ENCODE measurements at places on chromosomes 11 and 22.

DNA sequence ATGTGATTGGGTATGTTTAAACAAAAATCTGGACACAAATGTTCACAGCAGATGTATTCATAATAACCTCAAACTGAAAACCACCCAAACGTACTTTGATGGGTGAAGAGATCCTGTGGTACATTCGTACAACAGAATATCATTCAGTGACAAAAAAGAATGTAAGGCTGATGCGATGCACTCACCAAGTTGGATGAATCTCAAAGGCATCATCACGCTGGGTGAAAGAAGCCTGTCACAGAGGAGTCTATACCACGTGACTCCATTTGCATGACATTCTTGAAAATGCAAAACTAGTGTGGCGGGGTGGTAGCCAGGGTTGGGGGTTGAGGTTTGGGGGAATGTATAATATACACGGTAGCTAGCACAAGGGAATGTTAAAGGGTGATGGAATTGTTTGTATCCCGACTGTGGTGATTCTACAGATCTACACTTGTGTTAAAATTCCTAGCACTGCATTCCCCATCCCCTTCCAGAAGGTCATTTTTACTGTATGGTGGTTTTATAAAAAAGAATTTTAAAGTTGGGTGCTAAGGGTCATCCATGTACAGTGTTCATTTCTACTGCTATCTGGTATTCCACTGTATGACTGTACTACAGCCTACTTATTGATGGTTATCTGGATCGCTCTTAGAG lies 35.0 kb upstream of the SLC25A1 start:
- DNase-seq: no peak

- no peak for DNase-seq
Measured at GRCh38 chr11:28673691-28674432, 565.7 kb downstream of the METTL15 start.

DNA sequence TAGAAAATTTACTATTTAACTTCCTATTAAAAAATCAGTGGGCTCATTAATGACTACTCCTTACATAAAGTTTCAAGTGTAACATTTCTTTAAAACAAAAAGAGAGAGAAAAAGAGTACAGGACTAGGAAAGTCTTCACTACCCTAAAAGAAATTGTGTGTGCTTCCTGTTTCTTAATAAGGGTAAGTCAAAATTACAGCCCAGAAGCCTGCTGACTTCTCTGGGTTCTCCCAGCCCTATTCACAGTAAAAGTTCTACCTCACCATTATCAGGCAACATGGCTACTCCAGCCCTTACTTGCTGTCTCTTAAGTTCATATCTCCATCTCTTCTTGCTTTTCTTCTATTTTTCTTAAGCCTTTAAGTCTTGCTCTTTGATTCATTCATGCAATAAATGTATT lies 20.3 kb upstream of the ZC3H12C start:
- DNase-seq: no peak

DNA sequence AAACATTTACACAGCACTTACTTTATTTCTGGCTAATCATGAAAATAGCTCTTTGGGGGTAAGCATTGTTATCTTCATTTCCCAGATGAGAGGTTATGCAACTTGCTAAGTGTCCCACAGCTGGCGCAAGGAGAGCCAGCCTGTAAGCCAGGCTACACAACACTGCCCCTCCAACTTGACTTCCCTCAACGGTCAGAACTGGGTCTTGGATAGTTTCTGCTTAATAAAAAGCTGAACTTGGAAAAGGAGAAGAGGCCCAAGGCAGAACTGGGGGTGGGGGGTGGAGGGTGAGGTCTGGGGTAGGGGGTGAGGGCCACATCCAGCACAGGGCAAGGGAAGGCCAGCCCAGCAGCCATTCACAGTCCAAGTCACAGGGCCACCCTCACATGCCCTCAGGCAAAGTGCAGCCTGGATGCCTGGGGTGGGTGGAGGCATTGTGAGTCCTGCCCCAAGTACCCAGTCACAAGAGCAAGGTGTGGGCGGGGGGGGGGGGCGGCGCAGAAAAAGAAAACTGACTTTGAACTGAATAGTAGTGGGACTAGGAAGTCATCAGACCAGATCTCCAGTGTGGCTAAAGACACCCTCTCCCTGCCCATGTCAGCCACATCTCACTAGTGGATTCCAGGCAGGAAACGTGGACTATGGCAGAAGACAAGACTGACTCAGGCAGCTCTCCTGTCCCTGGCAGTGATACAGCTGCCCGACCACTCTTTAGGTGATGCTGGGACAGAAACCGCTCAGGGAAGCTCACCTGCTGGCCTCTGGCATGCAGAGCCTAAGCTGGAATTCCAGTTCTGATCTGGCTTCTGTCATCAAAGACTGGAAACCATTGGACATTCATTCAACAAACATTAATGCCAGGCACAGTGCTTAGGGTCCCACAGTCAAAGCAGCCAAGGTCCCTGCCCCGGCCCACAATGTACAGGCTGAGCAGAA lies 52.4 kb downstream of the PACSIN2 start:
- DNase-seq: no peak

DNA sequence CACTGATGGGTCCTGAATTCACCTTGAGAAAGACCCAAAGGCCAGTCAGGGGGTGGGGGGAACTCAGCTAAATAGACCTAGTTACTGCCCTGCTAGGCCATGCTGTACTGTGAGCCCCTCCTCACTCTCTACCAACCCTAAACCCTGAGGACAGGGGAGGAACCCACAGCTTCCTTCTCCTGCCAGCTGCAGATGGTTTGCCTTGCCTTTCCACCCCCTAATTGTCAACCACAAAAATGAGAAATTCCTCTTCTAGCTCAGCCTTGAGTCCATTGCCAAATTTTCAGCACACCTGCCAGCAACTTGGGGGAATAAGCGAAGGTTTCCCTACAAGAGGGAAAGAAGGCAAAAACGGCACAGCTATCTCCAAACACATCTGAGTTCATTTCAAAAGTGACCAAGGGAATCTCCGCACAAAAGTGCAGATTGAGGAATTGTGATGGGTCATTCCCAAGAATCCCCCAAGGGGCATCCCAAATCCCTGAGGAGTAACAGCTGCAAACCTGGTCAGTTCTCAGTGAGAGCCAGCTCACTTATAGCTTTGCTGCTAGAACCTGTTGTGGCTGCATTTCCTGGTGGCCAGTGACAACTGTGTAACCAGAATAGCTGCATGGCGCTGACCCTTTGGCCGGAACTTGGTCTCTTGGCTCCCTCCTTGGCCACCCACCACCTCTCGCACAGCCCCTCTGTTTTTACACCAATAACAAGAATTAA lies 2.4 kb upstream of the TTC36 start:
- no peak for DNase-seq

DNA sequence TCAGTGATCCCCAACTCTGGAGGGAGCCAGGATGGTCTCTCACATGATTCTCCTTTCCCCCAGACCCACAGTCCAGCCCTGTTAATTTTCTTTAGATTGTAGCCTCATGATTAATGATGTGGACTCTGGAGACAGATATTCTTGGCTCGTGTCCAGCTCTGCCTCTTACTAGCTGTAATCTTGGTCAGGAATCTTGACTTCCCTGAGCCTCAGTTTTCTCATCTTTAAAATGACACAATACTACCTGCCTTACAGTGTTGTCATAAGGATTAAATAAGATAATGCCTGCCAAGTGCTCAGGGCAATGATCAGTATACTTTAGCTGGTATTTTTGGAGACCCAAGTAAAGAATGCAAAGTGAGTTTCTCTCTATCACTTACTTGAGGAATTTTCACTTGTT lies 60.0 kb downstream of the SPECC1L start:
- no peak for DNase-seq

DNA sequence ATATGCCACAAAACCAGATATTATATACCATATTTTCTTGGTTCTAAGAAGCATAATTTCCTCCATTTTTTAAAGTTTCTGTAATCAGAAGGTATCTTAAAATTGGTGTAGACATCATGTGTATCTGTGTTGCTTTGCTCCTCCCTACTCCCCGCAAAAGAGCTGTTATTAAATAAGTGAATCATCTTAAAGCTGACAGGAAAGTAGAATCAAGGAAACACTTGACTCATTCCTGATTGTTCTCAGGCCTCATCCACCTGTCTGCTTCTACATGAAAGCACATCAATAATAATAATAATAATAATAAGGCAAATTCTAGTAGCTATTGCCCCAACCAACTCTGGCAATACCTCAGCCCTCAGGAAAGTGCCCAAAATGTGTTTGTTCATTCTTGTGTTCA lies 26.2 kb upstream of the GUCY1A2 start:
- no peak for DNase-seq

GRCh38 chr11:33540946-33541915 lies 159.4 kb downstream of the C11orf91 start:
- no peak for DNase-seq

DNA sequence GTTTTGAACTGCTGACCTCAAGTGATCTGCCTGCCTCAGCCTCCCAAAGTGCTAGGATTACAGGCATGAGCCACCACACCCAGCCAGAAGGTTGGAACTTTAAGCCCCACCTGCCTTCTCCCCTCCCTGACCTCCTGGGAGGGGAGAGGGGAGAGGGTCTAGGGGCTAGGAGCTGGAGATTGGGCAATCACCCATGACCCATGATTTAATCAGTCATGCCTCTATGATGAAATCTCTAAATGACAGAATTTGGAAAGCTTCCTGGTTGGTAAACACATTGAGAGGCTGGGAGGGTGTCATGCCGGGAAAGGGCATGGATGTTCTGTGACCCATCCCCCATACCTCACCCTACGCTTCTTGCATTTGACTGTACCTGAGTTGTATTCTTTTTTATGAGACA lies 17.1 kb upstream of the TFIP11 start:
- DNase-seq: no peak

DNA sequence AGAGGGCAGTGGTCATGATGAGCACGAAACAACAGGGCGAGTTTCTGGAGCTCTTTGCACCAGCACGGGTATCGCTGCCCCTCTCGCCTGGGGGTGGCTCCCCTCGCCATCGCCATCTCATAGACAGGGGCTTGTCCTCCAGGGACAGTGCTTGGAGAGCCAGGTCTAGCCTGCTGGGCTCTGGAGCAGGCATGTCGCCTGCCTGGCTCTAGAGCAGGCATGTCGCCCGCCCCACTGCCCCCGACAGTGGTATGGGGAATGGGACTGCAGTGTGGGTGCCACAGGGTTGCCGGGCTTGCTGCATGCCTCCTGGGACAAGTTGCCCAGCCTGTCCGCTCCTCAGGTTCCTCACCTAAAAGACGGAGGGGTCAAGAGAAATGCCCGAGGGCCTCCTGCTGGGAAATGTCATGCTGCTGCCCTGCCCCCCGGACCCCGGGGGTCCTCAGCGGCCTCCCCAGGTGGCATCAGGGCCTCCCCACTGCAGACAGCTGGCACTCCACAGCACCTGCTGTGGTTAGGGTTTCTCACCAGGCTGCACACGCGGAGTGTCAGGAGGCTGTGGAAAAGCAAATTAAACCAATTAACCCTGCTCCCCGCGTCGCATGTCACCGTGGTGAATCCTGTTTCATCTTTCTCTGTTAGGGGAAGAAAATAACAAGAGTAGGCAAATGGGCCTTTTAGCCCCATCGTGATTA lies 403.0 kb downstream of the TBC1D22A start:
- no peak for DNase-seq

- peak; percentile 76 for DNase-seq
Measured at GRCh38 chr22:36853407-36854099, 7.3 kb upstream of the NCF4 start.

Measured in T-helper 2 cell treated with Interferon-gamma antibody and Interleukin-4, amounts not matched to agents 5 μg/mL and 100 μg/mL, for 36 hours (primary cell).